ENCODE measurements at places on chromosomes 2 and 18.

DNA sequence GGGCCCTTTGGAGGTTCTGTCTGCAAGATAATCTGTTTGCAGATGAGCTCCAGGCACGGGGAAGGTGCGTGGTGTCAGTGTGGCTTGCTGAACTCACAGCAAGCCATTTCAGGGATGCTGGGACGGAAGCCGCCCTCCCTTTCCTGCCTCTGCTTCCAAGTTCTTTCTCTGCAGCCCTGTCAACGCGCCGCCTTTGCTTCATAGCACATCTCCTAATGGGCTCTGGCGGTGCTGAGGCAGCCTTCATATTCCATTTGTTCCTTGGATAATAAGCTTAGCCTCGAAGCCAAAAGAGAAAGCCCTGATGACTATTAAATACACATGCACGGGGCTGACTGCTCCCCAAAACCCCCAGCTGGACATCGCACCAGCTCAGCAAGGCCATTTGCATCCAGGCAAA, 81.7 kb upstream of the TAF1B start:
- DNase-seq: no peak

- DNase-seq: no peak
Observed at GRCh38 chr2:1757567-1757966, 13.3 kb upstream of the PXDN start.

GRCh38 chr18:58934356-58934755, 69.7 kb downstream of the ZNF532 start:
- no peak for DNase-seq

- no peak for DNase-seq
Observed at GRCh38 chr18:49461602-49461977, 1.1 kb upstream of the DYM start.

DNA sequence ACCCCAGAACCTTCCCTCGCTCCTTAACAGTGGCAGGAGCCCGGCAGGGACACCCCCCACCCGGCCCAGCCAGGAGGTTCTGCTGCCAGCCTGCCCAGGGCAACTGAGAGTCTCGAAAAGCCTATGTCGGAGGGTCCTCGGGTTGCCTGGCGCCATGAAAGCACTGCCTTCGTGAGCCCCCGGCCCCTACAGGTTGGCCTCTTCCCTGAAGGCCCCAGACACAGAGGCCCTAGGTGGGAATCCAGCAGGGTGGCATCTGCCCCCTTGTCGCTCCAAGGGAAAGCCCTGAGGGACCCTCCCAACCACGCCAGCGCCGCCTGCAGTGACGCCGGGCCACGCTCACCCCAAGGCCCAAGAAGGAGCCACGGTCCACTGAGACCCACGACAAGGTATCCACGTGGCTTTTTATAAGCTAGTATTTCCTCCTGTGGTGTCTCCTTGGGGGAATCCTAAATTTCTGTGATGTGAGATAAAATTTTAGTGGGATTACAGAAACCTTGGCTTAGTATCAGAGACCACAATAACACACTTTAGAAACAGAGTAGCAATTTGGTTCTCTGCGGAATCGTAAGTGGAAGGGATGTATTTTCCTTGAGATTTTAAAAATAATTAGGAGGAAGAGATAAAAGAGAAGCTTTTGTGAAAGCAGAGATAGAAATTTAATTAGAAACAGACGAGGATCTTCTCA, 138.9 kb downstream of the HDAC4 start:
- DNase-seq: no peak

DNA sequence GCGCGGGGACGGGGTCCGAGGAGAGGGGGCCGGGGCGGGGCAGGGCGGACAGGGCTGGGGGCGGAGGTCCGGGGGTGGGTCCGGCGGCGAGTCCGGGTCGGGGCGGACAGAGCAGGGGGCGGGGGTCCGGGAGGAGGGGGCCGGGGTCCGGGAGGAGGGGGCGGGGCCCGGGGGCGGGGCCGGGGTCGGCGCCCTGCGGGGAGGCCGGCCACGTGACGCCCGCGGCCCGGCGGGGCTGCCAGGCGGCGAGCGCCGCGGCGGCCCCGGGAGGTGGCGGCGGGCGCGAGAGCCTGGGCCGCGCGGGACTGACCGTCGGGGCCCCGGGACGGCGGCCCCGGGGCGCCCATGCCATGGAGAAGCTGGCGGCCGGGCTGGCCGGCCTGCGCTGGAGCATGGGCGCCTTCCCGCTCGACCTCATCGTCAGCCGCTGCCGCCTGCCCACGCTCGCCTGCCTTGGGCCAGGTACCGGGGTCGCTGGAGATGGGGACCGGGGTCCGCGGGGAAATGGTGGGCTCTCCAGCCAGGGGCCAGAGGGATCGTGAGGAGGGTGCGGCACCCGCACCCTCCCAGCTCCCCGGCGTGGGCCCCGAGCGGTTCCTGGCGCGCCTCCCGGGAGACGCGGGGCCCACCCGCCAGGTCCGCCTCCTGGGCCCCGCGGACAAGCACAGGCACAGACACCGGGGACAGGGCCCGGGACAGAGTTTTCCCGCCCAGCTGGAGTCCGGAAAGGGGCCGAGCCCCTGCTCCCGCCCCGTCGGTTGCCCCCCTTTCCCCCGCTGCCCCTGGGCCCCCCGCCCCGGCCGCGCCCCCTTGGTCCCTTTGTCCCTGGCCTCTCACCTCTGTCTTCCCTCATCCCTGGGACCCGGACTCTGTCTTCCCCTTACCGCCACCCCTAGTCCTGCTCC, at the start of gene GAREM2:
TSS of gene GAREM2 (plus strand) at position 218 of the 905 bp plus-strand sequence. CDS start at position 351, 133 bp downstream.
- DNase-seq: no peak

DNA sequence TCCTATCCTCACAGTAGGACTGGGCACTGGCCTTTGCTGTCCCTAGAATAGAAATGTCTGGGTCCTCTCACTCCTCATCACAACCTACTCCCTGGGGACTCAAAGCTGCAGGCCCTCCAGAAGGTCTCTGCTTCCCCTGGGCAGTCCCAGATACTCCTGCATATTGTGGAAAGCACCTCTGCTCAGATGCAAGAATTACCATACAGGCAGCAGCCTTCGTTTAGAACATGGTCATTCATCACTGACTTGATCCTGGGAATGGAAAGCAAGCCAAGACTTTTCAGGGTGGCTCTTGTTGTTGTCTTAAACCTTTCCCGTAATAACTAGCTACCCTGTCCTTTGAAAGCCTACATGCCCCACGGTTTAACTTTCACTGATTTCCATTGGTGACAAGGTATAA, 53.1 kb upstream of the NPAS2 start:
- DNase-seq: no peak

GRCh38 chr2:69241093-69241492, 145.9 kb downstream of the GFPT1 start:
- DNase-seq: no peak

DNA sequence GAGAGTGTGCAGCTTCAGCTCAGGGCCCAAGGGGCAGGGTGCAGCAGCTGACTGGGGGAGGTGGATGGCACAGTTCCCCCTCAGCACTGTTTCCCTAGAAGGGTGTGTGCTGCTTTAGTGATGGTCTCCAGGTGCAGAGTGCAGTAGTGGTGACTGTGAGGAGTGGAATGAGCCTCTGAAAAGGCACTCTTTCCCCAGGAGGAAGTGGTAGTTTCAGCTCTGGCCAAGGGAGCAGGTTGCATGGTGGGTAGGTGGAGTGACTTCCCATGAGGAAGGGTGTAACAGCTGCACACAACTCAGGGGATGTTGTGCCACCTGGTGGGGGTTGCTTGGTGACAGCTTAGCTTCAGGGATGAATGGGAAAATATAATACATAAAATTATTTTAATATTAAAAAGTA, 251.5 kb upstream of the NXPH2 start:
- peak; percentile 30 for DNase-seq

GRCh38 chr2:152542337-152542994, 174.8 kb downstream of the PRPF40A start:
- DNase-seq: no peak

- no peak for DNase-seq
Observed at GRCh38 chr2:97731274-97732020, 18.1 kb downstream of the ZAP70 start.
